Activated gamma-delta T cell (primary cell): ENCODE measurements at places on chromosomes 7 and 10.

GRCh38 chr10:92180399-92180798, 110.5 kb downstream of the CPEB3 start:
- DNase-seq = no peak

- no peak for DNase-seq
Measured at GRCh38 chr7:71595176-71595575, 463.2 kb downstream of the GALNT17 start.

DNA sequence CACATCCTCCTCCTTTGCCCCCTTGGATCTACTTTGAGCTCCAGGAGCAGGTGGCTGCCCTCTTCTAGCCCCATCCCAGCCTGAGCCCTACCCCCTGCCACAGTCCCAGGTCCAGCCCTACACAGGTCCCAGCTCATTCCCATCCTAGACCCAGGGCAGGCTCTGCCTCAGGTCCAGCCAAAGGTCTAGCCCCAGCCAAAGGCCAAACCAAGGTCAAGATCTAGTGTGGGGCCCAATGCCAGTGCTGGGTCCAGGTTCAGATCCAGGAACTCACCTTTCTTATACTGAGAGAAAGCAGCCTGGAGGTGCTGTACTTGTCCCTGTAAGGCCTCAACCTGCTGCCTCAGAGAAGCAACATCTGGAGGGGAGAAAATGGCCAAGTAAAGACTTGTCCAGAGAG, 8.5 kb downstream of the SFTPD start:
- DNase-seq = no peak

- DNase-seq = no peak
Measured at GRCh38 chr7:141550386-141551093, 670 bp upstream of the AGK start.

GRCh38 chr7:27101171-27101956, 1.1 kb downstream of the HOXA2 start:
- no peak for DNase-seq

- DNase-seq = no peak
Measured at GRCh38 chr7:94398841-94399240, 4.1 kb downstream of the COL1A2 start.

- no peak for DNase-seq
Measured at GRCh38 chr7:4610768-4611467, 71.2 kb upstream of the FOXK1 start.
